ENCODE measurements at places on chromosomes 3 and 15. TPM values are rescaled to one million over a fixed set of nuclear protein-coding genes. Genes with fewer than 3 reads are reported as not detected.

Gene CYP11A1
- polyA plus RNA-seq: 1.3 TPM

Gene A4GNT
- polyA plus RNA-seq: 0.12 TPM

Gene ECE2
- not detected for polyA plus RNA-seq

Gene FAM81A
- 24.0 TPM for polyA plus RNA-seq

Gene TNFAIP8L3
- polyA plus RNA-seq: 1.3 TPM

Gene HTR3E
- not detected for polyA plus RNA-seq

Gene RBPMS2
- polyA plus RNA-seq: 15.3 TPM

Gene SLC28A2
- polyA plus RNA-seq: not detected
